ENCODE measurements at places on chromosomes 1 and 21.

- no peak for DNase-seq
These were observed 21.5 kb downstream of the SPATA6 start for GRCh38 chr1:48450505-48450904.

GRCh38 chr1:196486346-196486745, 121.9 kb downstream of the KCNT2 start:
- DNase-seq: no peak

DNA sequence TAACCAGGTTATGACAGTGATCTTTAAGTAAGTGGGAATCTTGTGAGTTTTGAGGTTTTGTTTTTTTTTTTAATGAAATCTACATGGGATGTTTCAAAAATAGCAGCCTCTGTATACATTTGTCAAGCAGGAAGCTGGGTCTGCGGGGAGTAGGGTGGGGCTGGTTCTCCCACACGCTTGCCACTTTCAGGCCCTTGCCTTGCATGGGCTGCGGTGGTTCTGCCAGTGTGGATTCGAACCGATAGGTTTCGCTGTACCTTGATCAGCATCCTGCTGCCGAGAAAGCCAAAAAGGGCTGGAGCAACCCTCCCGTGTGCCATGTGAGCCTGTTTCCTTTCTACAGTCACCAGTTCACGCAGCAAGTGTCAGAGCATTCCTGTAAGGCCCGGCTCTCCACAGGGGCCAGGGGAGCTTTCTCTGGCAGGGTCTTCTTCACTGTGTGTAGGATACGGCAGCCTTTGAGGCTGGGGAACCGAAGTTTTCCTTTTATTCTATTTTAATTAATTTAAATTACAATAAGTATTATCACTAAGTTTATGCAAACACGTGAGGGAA, 79.2 kb upstream of the SAMD11 start:
- DNase-seq: no peak

- no peak for DNase-seq
These were observed 65.9 kb downstream of the KCNAB2 start for GRCh38 chr1:6111571-6111970.

DNA sequence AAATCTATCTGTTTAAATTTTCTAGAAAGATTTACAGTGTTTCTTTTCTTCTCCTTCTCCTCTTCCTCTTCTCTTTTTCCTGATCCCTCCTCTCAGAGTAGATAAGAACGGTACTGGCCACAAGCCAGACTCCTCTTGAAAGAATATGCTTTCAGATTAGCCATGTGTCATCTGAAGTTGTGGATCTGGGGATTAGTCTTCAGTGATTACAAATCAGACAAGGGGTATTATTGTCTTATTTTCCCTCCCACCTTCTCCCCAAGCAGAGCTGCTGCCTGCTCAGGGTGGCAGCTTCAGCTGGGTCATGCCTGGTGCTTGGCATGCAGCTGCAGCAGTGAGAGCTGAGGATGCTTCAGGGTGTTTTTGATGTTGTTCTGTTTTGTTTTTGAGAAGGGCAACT, 42.7 kb downstream of the SGIP1 start:
- no peak for DNase-seq

DNA sequence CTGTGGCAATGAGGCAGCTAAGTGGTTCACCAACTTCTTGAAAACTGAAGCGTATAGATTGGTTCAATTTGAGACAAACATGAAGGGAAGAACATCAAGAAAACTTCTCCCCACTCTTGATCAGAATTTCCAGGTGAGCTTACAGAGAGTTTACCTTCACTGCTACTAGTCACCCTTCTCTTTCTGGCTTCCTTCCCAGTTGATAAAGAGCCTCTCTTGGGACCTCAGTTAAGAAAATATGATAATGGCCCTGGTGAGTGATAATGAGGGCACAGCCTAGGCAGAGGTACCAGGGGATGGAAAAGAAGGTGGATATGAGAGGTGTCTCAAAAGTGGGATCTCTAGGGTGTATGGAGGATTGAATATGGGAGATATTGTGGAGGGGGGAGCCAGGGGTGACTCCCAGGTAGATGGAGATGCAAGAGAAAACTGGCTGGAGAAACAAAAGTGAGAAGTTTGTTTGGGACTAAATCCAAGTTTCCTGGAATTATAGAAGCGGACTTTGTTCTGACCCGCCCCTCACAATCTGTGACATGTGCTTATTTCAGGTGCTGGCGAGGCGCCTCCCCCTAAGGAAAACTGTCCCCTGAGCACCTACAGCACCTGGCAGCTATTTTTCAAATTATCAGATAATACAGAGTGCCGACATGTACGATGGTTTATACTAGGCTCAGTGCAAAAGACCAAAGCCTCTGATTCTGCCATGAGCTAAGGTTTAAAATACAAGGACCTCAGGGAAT, 13.7 kb downstream of the MTARC2 start:
- no peak for DNase-seq

DNA sequence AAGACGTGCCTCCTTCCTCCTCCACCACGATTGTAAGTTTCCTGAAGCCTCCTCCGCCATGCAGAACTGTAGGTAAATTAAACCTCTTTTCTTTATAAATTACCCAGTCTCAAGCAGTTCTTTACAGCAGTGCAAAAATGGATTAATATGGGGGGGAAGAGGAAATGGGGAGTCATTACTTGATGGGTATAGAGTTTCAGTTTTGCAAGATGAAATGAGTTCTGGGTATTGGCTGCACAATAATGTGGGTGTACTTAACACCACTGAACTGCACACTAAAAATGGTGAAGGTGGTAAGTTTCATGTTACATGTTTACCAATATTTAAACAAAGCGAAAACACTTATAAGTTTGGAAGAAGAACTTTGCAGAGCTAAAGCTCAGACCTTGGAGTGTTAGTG, 24.3 kb upstream of the DISP1 start:
- DNase-seq: no peak

DNA sequence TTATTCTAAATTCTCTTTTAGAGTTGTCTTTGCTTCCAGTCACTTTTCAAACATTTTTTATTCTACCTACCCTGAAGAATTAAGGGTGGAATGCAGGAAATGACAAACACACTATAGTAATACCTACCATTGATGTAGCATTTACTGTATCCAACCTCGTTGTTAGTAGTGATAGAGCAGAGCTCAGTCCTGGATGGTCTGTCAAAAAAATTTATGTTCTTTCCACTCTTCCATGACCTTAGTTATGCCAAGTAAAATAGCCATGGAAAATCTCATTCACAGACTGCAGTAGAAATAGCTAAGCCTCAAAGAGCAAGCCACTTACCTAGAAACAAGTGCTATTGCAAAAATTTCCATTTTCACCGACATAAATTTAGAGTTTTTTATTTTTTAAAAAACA, 74.6 kb downstream of the CRB1 start:
- DNase-seq: no peak

- no peak for DNase-seq
These were observed 59.5 kb downstream of the RHOU start for GRCh38 chr1:228794810-228795209.

DNA sequence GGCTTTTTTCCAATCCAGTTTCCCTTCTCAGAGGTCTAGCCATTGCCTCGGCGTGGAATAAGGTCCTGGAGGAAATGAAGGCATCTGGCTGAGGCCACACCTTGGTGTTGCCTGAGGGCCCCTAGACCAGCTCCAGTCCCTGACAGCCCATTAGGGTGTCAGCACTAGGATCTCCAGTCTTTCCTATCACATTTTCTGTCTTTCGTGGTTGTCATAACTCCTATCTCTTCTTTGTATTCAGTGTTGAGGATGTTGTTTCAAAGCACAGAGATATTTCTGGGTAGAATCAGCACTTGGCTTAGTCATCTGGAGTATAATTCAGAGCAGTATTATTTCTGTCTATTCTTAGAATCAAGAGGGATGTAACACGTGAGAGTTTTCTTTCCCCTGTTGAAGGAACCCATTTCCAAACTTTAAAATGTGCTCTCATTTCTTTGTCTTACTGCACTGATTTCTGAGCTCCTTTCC, 844.3 kb downstream of the KCNT2 start:
- DNase-seq: no peak

- no peak for DNase-seq
These were observed 39.5 kb downstream of the CTNNBIP1 start for GRCh38 chr1:9870572-9870971.

DNA sequence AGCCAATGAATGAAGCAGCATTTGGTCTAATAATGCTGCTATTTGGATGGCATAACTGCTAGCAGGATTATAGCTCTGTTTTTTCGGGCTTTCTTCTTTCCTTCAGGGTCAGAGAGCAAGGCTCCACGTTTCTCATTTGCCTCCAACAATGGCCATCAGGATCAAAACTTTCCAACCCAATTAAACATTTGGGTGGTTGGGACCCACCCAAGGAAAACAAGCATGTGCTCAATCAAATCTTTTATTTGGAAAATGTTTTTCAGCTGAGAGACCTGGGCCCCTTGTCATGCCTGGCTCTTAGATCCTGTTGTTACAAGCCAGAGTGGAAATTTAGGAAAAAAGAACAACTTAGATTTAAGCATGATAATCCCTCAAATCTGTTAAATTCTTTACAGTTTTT, 373.1 kb upstream of the USP24 start:
- no peak for DNase-seq

GRCh38 chr21:35281956-35282355, 232.9 kb upstream of the RUNX1 start:
- no peak for DNase-seq

DNA sequence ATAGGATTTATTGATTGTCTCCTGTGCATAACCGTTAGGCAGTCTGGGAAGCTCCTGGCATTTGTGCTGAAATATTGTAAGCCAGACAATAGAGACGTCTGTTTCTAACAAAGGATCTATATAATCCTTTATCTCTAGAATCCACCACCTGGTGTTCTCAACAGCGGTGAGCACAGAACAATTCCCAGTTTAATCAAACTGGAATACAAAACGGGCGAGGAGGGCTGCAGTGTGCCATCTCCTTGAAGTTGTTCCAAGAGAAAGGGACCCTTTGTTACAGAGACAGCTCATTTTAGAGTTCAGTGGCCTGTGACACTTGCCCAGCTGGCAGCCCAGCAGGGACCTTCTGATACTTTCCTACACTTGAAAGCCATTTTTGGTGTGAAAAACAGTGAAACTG, 162.8 kb upstream of the IVNS1ABP start:
- no peak for DNase-seq

- no peak for DNase-seq
These were observed 8.1 kb upstream of the NCF2 start for GRCh38 chr1:183598386-183598785.

GRCh38 chr21:44749759-44750674, 38.6 kb upstream of the TSPEAR start:
- no peak for DNase-seq

DNA sequence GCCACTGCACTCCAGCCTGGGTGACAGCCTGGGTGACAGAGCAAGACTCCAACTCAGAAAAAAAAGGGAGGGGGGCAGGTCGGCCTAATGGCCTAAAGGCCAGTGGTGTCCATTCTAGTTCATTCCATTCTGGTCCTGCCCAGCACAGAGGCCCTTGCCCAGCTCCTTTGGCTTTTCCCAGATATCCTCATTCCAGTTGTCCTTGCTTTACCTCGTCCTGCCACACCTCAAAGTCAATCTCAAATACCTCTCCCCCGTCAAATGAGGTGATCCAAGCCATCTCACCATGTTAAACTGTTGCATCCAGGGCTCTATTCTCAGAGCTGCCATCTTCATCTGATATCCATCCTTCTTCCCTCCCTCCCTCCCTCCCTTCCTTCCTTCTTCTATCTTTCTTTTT, 19.9 kb upstream of the PIK3CD start:
- no peak for DNase-seq

DNA sequence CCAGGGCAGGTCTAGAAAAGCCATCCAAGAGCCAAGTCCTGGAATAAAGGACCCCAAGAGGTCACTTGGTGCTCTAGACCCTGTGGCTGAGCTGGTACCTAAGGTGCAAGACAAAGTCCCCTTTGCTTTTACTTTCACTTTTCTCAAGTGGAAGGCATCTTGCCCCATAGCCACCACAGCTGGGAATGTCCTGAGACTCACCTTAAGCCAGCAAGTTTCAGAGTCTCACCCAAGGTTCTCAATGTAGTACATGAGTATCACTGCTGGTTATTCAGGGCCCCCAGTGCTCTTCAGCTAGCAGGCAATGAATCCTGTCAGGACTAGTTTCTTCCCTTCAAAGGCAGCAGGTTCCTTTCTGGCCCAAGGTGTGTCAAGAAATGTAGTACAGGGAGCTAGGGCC, 67.5 kb downstream of the UROD start:
- no peak for DNase-seq

DNA sequence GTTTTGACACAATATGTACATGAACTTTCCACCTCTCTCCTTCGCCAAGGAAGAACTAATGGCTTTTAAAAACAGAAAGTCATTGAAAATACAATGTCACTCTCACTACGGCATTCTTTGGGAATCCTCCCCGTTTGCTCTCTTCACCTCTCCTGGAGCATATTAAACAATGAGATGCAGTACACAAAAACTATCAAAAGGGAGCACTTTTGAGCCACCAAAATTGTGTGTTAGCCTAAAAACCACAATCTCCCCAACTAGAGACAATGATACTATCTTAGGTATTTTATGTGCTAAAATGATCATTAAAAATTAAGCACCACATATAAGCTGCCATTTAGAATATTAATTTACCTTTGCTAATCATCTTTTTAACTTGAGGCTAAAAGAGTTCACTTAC, 425.5 kb downstream of the KCTD3 start:
- no peak for DNase-seq

GRCh38 chr1:245484176-245484575, 329.4 kb downstream of the KIF26B start:
- DNase-seq: no peak

GRCh38 chr1:220575718-220576497, 48.0 kb downstream of the MARK1 start:
- no peak for DNase-seq

GRCh38 chr1:183139281-183139942, 46.7 kb upstream of the LAMC2 start:
- no peak for DNase-seq

DNA sequence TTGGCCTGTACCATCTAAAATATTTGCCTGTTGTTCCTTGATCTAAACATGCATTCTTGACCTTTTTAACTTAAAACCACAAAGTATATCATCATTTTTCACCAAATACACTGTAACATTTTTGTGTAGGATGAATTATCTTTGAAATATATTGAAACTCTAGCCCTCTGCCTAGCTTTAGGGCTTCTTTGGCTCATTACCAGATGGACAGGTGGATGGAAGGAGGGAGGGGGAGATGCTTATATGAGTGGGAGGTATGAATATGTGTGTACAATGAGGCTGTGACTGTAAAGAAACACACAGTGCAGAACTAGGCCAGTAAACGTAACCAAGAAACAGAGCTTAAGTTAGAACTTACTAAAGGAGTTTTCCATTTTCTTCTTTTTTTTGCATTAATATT, 118.5 kb downstream of the ESRRG start:
- no peak for DNase-seq
